Naive B cell (primary cell): ENCODE measurements at places on chromosomes 7 and 10. TPM values are rescaled to one million over a fixed set of nuclear protein-coding genes. Genes with fewer than 3 reads are reported as not detected.
A peak's percentile ranks its signal among the peaks of the same experiment; 100 is the strongest.

DNA sequence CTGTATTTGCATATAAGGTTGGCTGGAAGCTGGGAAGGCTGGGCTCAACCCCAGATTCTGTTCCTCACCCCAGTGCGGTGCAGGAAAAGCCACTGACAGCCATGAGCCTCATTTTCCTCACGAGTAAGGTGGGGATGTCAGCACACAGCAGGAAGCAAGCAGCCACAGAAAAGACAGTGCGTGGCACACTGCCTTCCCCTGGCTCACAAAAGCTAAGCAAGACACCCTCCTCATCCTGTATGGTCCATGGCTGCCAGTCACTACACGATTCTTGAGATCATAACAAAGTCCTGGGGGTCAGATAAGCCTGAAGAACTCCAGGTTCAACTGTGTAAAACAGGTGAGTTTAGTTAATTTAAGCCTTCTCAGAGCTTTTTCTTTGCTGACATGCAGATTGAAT lies 28.9 kb upstream of the DDC start:
- DNase-seq: no peak

DNA sequence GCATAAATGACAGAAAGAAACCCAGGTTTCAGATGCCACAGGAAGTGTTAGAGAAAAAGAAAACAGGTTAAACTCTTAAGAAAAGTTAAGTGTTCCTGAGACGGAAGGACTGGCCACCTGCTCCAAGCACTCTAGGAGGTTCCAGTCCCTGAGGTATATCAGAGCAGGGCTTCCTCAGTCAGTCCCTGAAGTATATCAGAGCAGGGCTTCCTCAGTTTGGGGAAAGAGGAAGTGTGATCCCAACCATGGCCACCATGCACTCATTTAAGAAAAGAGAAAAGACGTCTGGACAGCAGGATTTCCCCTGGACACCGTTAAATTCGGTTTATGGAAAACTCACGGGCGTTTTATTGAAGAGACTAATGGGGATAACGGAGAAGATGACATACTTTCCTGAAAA lies 133.4 kb upstream of the PFKP start:
- no peak for DNase-seq

DNA sequence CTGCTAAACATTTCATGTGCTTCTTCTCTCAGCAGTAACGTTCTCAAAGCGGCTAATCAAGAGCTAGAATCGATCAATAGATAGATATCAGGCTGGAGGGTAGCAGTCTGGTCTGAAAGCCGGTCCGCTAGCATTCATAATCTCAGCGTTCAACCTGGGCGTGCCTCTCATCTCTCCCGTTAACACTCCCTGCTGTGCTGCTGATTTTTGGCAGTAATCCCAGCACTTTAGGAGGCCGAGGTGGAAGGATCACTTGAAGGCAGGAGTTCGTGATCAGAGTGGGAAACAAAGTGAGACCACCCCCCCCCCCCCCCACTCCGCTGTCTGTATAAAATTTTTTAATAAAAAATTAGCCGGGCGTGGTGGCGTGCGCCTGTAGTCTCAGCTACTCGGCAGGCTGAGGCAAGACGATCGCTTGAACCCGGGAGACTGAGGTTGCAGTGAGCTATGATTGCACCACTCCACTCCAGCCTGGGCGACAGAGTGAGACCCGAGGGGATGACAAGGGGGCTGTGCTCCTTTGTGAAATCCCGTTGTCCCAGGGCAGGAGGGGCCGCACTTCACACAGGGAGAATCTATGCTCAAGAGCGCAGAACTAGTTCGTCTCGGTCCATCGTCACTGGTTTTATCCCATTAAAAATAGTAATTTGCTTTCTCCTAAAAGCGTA lies 624 bp upstream of the CEP55 start:
- DNase-seq: peak; percentile 4

GRCh38 chr7:95595746-95596197 lies 544 bp downstream of the PDK4 start:
- no peak for DNase-seq

DNA sequence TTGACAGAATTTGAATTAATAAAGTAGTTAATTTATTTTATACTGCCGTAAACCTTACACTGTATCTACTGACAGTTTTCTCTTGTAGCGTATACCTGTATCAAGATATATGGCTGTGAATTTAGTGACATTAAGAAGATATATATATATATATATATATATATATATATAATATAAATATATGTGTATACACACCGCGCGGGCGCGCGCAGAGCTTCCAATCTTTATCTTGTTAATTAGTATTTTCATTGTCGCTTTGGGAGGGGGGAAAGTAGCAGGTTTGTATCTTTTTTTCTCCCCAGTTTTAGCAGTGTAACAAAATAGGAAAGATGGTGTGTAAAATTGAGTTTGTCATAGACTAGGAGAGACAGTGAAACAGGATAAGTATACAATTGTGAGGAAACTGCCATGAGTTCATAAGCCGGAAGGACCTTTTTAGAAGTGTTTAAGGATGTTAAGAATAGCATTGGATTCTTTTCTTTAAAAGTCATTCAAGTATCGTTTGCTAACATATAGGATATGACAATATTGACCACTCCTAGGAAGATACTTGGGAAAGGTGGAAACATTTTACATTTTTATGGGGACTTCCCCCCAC lies 2.0 kb downstream of the PLEKHA1 start:
- DNase-seq: no peak

DNA sequence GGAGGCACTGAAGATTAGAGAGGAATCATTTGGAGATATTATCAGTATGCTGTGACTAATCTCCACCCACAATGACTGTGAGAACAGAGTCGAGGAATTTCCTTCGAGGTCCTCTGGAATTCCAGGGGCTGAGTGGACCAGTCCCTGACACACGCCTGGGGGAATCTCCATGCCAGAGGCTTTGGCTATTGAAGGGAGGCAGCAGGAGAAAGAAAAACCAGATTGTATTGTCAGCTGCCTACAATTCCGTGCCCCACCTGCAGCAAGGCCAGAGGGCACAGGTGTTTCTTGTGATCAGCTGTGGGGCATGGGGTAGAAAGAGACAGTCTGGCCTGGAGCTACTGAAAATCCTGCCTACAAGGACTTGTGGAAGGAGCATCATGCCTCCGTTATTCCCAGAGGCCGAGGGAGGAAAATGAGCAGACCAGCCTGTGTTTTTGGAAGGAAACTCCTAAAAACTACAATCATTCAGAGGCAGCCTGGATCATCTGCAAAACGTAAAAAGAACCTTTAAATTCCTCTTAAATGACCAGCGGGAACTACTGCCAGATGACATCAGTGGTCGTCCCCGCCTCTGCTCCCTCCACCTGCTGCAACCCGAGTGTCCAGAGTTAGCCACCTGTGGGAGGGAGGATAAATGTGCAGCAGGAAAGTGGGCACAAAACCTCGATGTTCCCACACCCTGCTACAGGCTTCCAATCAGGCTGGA lies 25.4 kb upstream of the ANK3 start:
- no peak for DNase-seq

DNA sequence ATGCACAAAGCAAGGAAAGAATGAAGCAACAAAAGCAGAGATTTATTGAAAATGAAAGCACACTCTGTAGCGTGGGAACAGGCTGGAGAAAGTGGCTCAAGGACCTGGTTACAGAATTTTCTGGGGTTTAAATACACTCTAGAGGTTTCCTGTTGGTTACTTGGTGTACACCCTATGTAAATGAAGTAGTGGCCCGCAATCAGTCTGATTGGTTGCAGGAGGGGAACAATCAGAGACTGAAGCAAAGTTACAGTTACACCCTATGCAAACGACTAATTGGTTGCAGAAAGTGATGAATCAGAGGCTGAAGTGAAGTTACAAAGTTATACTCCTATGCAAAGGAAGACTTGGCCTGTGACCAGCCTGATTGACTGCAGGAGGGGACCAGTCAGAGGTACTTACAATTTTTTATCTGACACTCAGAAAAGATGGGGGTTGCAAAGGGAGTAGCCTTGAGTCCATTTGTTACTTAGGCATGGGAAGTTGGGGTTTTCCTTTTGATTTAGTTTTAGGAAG lies 3.6 kb upstream of the MTPN start:
- DNase-seq: peak; percentile 78

GRCh38 chr10:44333511-44333910 lies 51.4 kb downstream of the CXCL12 start:
- no peak for DNase-seq

DNA sequence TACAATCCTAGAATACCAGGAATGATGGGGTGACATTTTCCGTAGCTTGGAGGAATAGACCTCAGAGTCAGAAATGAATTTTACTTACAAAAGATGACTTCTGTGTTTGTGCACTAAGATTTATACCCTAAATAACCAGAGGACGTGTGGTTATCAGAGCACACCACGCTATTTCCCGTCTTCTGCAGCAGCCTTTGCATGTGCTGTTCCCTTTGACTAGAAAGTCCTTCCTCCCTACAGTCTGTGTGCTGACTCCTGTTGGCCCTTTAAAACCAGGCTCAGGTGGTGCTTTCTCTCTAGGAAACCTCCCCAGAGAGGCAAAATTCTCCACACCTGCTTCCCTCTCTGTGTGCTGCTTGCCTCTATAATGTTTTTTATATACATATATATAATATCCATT lies 73.3 kb upstream of the SMNDC1 start:
- DNase-seq: no peak

DNA sequence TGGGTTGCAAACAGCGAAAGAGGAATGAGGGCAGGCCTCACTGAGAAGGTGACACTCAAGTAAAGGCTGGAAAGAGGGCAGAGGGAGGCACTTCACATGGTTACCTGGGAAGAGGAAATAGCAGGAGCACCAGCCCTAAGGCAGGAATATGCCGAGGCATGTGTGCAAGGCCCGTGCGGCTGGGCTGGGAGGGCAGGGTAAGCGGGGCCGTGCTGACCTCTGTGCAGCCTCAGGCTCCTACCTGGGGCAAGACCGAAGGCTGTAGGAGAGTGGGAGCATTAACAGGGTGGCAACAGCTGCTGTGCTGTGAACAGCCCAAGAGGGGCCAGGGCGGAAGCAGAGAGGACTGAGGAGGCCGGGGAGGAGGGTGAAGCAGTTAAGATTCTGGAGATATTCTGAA lies 24.0 kb upstream of the SH3PXD2A start:
- DNase-seq: no peak

GRCh38 chr7:24299192-24299591 lies 15.2 kb downstream of the NPY start:
- DNase-seq: no peak

DNA sequence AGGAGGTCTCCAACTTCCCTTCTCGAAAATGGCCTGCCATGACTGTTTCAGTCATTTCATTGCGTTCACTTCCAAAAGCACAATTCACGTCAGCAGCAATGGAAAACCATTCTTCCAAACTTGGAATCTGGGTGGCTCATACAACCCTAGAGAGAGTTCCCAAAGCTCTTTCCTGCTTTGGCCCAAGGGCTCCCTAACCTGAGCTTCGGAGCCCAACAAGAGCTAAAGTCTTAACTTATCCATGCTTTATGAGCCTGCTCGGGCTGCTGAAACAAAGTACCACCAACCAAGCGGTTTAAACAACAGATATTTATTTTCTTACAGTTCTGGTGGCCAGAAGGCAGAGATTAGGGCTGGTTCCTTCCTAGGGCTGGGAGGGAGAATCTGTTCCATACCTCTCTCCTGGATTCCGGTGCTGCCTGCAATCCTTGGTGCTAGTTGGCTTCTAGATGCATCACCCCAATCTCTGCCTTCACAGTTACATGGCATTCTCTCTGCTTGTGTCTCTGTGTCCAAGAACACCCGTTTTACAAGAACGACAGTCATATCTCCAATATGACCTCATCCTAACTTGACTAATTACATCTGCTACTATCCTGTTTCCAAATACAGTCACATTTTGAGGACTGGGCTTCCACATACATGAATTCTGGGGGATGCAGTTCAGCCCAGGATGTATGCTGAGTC lies 33.5 kb downstream of the CAMK2B start:
- no peak for DNase-seq

DNA sequence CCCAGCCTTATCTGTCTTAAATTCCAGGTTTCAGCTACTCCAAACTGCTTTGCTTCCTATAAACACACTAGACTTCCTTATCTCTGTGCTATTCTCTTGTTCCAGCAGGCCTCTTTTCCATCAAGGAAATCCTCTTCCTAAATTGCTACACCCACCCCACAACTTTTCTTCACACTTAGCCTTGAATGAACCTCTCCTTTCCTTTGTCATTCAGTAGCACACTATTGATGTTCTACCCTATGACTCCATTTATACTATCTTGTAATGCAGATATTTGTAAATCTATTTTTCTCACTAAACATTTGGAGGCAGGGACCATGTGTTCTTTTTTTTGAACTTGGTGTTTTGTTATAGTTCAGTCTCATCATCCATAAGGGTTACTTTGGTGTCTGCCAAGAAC lies 3.7 kb downstream of the SLC16A9 start:
- no peak for DNase-seq

DNA sequence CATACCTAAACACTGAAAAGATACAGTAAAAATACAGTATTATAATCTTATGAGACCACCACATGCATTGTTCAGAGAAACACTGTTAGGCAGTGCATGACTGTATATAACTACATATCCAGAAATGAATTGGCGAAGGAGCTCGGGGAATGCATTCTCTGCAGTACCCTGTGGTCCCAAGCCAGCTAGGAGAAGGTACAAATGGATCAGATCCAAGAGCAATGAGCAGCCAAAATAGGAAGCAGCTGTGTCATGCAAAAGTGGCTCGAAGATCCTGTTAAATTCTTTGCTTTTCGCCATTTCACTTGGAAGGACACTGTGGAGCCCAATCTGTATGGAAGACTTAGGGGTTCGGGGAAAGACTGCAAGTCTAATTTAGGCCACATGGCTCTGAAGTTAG lies 334.8 kb downstream of the TNS3 start:
- no peak for DNase-seq

DNA sequence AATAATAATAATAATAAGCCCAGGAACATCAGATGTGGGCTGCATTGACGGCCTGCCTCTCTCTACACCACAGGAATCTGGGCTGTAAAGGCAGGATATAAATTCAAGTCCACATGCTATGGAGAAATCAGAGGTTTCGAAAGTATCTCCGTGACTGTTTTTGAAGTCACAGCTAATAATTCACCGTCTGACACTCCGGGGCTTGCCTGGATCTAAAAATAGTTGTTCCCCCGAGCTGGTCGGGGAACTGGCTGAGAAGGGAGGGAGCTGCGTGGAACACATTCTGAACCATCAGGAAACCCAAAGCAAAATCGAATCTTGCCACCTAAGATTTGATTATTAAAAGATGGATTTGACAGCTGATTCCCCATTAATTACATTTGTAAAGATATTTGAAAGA lies 35.4 kb downstream of the KLF6 start:
- DNase-seq: no peak

GRCh38 chr7:154848464-154848863 lies 154.5 kb downstream of the PAXIP1 start:
- no peak for DNase-seq

- DNase-seq: no peak
Observed at GRCh38 chr7:75599244-75599781, 107.2 kb downstream of the SPDYE5 start.

GRCh38 chr7:34133983-34134782 lies 228.8 kb downstream of the BMPER start:
- no peak for DNase-seq

- no peak for DNase-seq
Observed at GRCh38 chr7:96221888-96222287, 100.0 kb downstream of the SLC25A13 start.

- DNase-seq: no peak
Observed at GRCh38 chr7:106190589-106191330, 78.6 kb upstream of the SYPL1 start.

The ZDHHC6 gene
- 35.0 TPM for polyA plus RNA-seq

The NKX2-3 gene
- not detected for polyA plus RNA-seq

The PLEKHS1 gene
- polyA plus RNA-seq: not detected

The CLDN4 gene
- polyA plus RNA-seq: not detected

The GNAT3 gene
- polyA plus RNA-seq: not detected

The TAS2R41 gene
- polyA plus RNA-seq: not detected

The SAP25 gene
- polyA plus RNA-seq: not detected
